ENCODE measurements at places on chromosomes 7 and 10.

- DNase-seq: no peak
Measured at GRCh38 chr7:66301737-66302136, 96.6 kb downstream of the TPST1 start.

- no peak for DNase-seq
Measured at GRCh38 chr7:55733241-55734140, 129.1 kb downstream of the SEPTIN14 start.

DNA sequence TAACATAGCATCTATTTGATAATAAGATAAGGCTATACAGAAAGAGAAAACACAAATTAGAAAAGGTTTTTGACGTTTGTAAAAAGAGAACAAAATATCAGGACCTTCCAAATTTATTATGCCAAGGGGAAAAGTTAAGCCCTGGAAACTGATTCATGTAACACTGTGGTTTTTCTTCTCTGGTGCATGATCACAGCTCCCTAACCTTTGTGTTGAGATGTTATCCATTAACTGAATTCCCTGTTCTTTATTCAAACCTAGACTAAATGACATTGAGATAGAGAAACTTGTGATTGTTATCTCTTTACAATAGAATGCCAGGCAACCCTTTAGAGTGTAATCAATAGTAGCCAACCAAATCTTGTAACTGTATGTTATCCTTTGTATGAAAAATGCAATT lies 141.5 kb upstream of the NRG3 start:
- no peak for DNase-seq

DNA sequence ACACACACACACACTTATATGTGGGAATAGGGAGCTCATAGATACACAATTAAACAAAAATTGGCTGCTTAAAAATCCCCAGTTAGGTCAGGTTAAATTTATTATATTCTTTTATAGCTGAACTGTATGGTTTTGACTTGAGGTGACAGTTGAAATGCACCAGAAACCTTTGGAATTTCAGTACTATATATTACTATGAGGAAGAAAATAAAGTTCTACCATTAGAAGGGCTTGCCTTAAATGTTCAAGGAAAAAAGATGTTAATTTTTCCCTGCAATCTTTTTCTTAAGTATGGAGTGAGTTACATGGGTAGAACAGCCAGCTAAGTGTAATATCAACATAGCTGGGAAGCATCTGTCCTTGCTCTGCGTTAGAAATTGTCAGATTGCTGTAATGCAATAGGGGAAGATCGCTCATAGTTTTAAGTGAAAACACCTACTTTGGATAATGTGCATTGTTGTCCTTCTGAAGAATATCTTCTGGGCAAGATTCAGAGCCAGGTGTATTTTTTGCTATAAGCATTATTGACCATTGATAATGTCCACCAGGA lies 415.8 kb upstream of the MKI67 start:
- no peak for DNase-seq

DNA sequence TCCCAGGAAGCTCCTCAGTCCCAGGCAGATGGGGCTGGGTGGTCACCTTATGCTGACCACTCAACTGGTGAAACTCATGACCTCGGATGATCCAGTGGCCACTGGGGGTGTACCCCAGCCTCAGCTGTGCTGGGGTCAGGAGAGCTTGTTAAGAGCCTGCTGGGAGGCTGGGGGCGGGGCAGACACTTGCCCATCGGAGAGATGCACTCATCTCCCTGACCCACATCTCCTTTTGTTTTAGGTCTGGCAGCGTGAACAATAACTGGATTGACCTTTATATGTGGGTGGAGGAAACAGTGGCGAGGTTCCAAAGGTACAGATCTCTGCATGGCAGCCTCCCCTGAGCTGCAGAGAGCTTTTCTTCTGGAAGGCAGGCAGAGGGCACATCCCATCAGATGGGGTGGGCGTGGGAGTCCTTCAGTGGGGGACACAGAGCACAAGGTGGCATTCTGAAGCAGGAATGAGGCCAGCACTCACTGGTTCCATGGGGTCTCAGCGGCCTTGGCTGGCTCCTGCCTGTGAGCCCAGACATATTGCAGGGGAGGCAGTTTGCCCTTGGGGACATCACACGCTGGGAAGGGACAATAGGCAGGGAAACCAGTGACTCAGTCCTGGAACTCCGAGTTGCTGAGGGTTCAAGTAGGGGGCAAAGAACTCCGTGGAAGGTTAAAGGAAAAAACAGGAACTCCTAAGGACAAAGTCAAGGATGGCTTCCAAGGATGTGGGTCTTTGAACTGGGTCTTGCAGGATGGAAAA lies 5.2 kb downstream of the ANTXRL start:
- DNase-seq: no peak

GRCh38 chr10:13296476-13296875 lies 3.4 kb downstream of the PHYH start:
- no peak for DNase-seq

GRCh38 chr10:122445904-122446303 lies 8.5 kb upstream of the ARMS2 start:
- DNase-seq: no peak

DNA sequence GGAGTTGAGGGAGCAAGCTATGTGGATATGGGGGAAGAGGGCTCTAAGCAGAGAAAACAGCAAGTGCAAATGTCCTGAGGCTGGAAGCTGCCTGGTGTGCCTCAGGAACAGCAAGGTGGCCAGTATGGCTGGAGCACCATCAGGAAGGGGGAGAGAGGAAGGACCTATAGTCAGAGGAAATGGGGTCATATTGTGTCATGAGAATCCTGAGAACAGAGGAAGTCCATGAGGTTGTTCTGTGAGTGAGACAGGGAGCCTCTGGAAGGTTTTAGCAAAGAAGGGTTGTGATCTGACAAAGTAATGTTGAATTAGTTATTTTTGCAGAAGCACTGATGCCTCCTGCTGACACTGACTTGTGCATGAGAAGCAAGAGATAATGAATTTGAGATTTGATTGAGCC lies 204.3 kb downstream of the PTEN start:
- no peak for DNase-seq

DNA sequence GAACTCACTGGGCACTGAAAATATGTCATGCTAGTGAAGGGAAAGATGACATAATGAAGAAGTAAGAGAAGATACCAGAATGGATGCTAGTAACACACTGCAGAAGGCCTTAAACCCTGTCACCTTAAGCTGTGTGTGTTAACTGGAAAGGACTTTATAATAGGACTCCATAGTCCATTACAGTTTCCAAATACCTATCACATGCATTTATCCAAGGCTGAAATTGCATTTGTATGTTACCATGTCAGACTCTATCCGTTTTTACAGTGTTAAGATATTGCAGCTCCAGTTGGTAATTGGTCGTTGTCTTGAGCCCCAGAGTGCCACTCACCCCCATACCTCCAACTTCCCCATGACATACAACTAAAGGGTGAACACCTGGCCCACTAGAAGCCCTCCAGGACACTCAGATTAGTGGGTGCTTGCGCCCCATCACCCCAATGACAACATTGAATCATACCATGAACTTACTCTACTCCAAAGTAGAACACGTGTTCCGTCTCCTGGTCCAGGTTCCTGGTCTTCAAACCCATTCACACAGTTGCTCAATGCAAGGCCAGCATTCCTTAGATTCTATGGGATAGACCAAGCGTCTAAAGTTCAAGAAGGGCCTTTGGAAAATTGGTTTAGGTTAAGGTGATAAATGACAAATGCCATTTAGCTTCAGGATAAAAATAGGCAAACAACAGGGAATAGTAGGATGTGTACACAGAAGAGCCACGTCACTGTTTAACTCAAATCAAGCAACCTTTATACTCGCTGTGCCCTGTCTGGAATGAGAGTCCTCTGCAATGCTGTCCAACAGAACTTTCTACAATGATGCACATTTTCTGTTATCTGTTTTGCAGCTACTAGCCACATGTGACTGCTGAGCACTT lies 2.1 kb upstream of the RAPGEF5 start:
- no peak for DNase-seq

GRCh38 chr7:131012477-131013031 lies 278.5 kb upstream of the KLF14 start:
- DNase-seq: no peak

- no peak for DNase-seq
Measured at GRCh38 chr10:84177541-84178141, 4.0 kb downstream of the GPR15LG start.

- DNase-seq: no peak
Measured at GRCh38 chr10:49394933-49395740, 752 bp downstream of the DRGX start.

- no peak for DNase-seq
Measured at GRCh38 chr10:62811159-62811875, 4.8 kb downstream of the EGR2 start.

GRCh38 chr7:6579446-6579845 lies 2.2 kb downstream of the ZDHHC4 start:
- DNase-seq: no peak

DNA sequence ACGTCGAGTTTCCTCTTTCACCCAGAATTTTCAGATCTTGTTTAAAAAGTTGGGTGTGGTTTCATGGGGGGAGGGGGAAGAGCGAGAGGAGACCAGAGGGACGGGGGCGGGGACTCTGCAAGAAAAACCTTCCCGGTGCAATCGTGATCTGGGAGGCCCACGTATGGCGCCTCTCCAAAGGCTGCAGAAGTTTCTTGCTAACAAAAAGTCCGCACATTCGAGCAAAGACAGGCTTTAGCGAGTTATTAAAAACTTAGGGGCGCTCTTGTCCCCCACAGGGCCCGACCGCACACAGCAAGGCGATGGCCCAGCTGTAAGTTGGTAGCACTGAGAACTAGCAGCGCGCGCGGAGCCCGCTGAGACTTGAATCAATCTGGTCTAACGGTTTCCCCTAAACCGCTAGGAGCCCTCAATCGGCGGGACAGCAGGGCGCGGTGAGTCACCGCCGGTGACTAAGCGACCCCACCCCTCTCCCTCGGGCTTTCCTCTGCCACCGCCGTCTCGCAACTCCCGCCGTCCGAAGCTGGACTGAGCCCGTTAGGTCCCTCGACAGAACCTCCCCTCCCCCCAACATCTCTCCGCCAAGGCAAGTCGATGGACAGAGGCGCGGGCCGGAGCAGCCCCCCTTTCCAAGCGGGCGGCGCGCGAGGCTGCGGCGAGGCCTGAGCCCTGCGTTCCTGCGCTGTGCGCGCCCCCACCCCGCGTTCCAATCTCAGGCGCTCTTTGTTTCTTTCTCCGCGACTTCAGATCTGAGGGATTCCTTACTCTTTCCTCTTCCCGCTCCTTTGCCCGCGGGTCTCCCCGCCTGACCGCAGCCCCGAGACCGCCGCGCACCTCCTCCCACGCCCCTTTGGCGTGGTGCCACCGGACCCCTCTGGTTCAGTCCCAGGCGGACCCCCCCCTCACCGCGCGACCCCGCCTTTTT lies at the start of gene VIM:
VIM (plus strand) TSS at position 151 of the 925 bp plus-strand sequence. CDS start 1,182 bp downstream, outside the sequence.
- DNase-seq: no peak

GRCh38 chr10:97520520-97520919 lies 21.8 kb downstream of the UBTD1 start:
- DNase-seq: no peak

GRCh38 chr10:131576341-131577177 lies 265.0 kb upstream of the TCERG1L start:
- DNase-seq: no peak

- DNase-seq: no peak
Measured at GRCh38 chr10:21753497-21754270, 219.7 kb downstream of the MLLT10 start.

DNA sequence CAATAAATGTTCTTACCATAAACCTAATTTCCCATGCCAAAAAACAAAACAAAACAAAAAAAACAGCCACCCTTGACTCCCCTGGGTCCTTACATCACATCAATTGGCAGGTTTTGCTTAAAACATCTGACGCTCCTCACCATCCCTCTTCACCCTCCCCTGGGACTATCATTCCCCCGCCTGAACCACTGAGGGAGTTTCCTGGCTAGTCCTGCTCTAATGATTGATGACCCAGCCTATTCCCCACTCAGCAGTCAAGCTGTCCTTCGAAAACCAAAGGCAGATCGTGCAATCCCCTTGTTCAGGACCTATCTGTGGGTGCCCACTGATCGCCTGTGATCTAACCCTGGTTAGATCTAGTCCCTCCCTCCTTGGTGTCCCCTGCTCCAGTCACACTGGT lies 11.2 kb upstream of the FRMPD2 start:
- DNase-seq: no peak

- no peak for DNase-seq
Measured at GRCh38 chr7:30595436-30596013, 847 bp downstream of the GARS1 start.

DNA sequence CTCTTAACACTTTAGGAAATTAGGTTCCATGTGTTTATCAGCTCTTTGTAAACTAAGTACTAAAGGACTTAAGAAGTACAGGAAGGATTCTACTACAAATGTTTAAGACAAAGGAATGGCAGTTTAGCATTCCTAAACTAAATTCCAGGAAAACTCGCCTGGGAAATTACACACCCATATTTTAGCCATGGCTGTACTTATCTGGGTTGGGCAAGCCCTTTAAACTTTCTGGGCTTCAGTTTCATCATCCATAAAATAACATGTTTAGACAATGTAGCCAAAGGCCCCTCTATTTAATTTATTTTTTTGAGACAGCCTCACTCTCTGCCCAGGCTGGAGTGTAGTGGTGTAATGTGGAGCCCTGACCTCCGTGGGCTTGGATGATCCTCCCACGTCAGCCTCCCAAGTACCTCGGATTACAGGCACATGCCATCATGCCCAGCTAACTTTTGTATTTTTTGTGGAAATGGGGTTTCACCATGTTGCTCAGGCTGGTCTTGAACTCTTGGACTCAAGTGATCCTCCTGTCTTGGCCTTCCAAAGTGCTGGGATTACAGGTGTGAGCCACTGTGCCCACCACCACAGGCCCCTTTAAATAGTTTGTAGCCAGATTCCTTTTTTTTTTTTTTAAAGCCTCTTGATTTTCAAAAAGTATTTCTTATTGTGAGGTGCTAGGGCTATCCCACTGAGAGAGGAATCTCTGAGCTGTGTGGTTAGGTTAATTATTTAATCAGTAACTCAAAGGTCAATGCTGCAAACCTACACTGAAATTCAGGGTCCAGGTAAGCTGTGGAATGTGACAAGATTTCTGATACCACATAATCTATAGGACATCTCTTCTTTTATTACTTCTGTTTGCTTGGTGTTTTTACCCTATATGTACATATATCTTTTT lies 32.1 kb downstream of the TMEM60 start:
- no peak for DNase-seq

GRCh38 chr10:24822590-24822989 lies 98.9 kb upstream of the ARHGAP21 start:
- no peak for DNase-seq

GRCh38 chr10:99754670-99755069 lies 22.6 kb downstream of the CUTC start:
- no peak for DNase-seq

- no peak for DNase-seq
Measured at GRCh38 chr7:149562602-149563001, 65.0 kb upstream of the ZNF746 start.

GRCh38 chr7:93327006-93327633 lies 95.0 kb downstream of the VPS50 start:
- no peak for DNase-seq

GRCh38 chr10:24698270-24698669 lies 25.4 kb downstream of the ARHGAP21 start:
- DNase-seq: no peak

Measured in midbrain (tissue), 1 donor.